Aorta (tissue), 5 donors: ENCODE measurements at places on chromosomes 1 and 21. TPM values are rescaled to one million over a fixed set of nuclear protein-coding genes. Genes with fewer than 3 reads are reported as not detected.

The RGS1 gene
- total RNA-seq: 43.4 TPM

The DYNLT5 gene
- total RNA-seq: 3.3 TPM

The DDI2 gene
- total RNA-seq: 29.6 TPM

The LAMC2 gene
- total RNA-seq: 0.90 TPM

The CFH gene
- total RNA-seq: 297 TPM

The NCF2 gene
- 28.0 TPM for total RNA-seq

The PMVK gene
- 27.3 TPM for total RNA-seq

The NME7 gene
- 13.3 TPM for total RNA-seq

The FALEC gene
- 0.99 TPM for total RNA-seq

The ADAMTS1 gene
- total RNA-seq: 265 TPM

The FAM163A gene
- not detected for total RNA-seq

The LRRC53 gene
- total RNA-seq: not detected

The MEX3A gene
- 1.2 TPM for total RNA-seq

The PTCH2 gene
- 6.3 TPM for total RNA-seq

The PPP1R12B gene
- total RNA-seq: 1,102 TPM

The ZP4 gene
- total RNA-seq: not detected

The PKNOX1 gene
- 13.5 TPM for total RNA-seq

The C1QB gene
- 225 TPM for total RNA-seq

The C1orf226 gene
- total RNA-seq: 4.4 TPM

The BEND5 gene
- 11.2 TPM for total RNA-seq

The PIGR gene
- total RNA-seq: 2.1 TPM

The SLFNL1 gene
- total RNA-seq: 0.69 TPM

The HPDL gene
- 0.36 TPM for total RNA-seq

The BEST4 gene
- total RNA-seq: 0.32 TPM

The PRCC gene
- 50.2 TPM for total RNA-seq

The CA6 gene
- total RNA-seq: not detected

The FAAH gene
- 7.3 TPM for total RNA-seq

The MYOM3 gene
- 0.78 TPM for total RNA-seq

The RAB42 gene
- total RNA-seq: 2.0 TPM

The TMPRSS2 gene
- total RNA-seq: not detected

The MAP3K21 gene
- total RNA-seq: 1.8 TPM

The TLCD4 gene
- total RNA-seq: 9.3 TPM

The MROH9 gene
- 0.39 TPM for total RNA-seq

The TRIM45 gene
- total RNA-seq: 2.5 TPM

The RXFP4 gene
- not detected for total RNA-seq

The TPTE gene
- not detected for total RNA-seq

The BNIPL gene
- 0.29 TPM for total RNA-seq

The NCSTN gene
- total RNA-seq: 56.4 TPM

The NTMT2 gene
- total RNA-seq: not detected

The SLC30A10 gene
- total RNA-seq: not detected

The MTARC2 gene
- 18.2 TPM for total RNA-seq

The ACTL8 gene
- not detected for total RNA-seq

The FPGT gene
- total RNA-seq: 19.7 TPM

The OLFML2B gene
- total RNA-seq: 31.9 TPM

The ADAM30 gene
- total RNA-seq: not detected

The LIPI gene
- total RNA-seq: not detected

The AIDA gene
- 86.2 TPM for total RNA-seq

The ITGB2 gene
- 65.5 TPM for total RNA-seq

The FNDC5 gene
- 5.6 TPM for total RNA-seq

The ZNF683 gene
- total RNA-seq: 0.24 TPM

The OR6K3 gene
- not detected for total RNA-seq

The AK4 gene
- 68.2 TPM for total RNA-seq

The PRAMEF11 gene
- not detected for total RNA-seq

The THBS3 gene
- 58.9 TPM for total RNA-seq

The TMEM269 gene
- total RNA-seq: 0.13 TPM
